ENCODE measurements at places on chromosomes 1 and 21.

GRCh38 chr1:204207136-204207616 is 6.6 kb downstream of the GOLT1A start:
- DNase-seq = peak; percentile 48

DNA sequence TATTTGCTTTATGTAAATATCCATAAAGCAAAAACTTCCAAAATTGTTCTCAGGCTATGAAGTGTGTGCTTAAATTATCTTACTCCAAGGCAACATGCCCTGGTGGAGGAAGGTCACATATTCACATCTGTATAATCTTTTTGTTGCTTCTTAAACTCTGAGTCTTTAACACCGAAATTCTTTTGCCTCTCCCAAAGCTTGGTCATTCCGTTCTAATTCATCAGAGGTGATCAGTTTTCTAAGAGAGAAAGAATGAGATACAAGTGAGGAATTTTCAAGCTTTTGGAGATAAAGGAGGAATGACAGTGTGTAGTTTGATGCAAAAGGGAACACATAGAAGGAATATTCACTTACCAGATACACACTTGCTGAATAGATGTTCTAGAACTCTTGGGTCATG is 561.7 kb downstream of the LTN1 start:
- no peak for DNase-seq

- DNase-seq = no peak
Observed at GRCh38 chr1:59272507-59272906, 24.4 kb upstream of the FGGY start.

GRCh38 chr1:8821084-8821483 is 3.6 kb upstream of the RERE start:
- no peak for DNase-seq

GRCh38 chr1:230270559-230271281 is 155.4 kb downstream of the PGBD5 start:
- DNase-seq = peak; percentile 92

- DNase-seq = peak; percentile 76
Observed at GRCh38 chr1:12208764-12209494, 20.9 kb upstream of the VPS13D start.

DNA sequence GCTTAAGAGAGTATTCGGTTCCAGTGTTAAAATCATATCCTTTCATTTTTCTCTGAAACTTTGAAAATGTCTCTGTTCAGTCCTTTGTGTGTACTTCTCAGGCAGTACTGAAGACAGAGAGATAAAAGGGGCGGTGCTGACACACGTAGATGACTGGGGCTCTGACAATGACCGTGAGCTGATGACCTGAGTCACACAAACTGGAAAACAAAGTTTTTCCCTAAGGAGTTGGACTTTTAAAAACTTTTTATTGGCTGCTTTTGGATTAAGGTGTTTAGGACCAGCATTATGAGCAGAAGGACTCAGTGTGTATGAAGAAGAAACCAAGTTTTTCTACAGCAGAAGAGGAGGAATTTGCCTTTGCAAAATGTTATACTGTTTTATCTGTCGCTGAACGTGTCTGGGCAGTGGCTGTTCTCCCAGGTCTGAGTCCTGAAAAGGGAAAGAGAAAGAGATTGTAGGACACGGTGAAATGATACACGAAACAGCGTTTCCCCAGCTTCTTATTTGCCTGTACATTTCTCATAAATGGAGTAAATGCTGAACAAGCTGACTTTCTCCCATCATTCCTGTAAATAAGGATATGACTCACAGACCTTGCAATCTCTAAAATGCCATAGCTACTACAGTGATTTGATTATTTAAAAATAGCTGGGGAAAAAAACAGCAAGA is 51.5 kb downstream of the MAP3K7CL start:
- no peak for DNase-seq

DNA sequence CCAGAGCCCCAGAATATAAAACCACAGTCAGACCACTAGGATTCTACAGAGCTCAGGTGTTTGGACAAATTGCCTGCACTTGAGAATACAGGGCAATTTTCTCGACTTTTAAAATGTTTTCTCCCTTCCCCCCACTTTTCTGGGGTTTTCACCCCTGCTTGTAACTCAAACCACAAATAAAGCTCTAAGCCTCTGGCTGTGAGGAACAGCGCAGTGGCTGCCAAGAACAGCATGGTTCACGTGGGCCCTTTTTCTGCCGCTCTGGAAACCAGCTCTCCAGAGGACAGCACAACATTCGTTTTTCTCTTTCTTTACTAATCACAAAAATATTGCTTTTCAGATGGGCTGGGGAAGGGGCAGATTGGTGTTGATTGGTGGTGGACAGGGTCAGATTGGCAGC is 102.2 kb upstream of the JUN start:
- peak; percentile 49 for DNase-seq

- no peak for DNase-seq
Observed at GRCh38 chr1:156565519-156565918, 6.8 kb downstream of the IQGAP3 start.

- peak; percentile 23 for DNase-seq
Observed at GRCh38 chr1:37325010-37325409, 149.4 kb upstream of the ZC3H12A start.

GRCh38 chr1:23344111-23344986 is at the start of gene HNRNPR:
Gene HNRNPR (minus strand): TSS chr1:23344284. CDS start chr1:23341008, 3,276 bp downstream.
- peak; percentile 100 for DNase-seq

GRCh38 chr1:208183977-208184911 is 59.9 kb downstream of the PLXNA2 start:
- no peak for DNase-seq

DNA sequence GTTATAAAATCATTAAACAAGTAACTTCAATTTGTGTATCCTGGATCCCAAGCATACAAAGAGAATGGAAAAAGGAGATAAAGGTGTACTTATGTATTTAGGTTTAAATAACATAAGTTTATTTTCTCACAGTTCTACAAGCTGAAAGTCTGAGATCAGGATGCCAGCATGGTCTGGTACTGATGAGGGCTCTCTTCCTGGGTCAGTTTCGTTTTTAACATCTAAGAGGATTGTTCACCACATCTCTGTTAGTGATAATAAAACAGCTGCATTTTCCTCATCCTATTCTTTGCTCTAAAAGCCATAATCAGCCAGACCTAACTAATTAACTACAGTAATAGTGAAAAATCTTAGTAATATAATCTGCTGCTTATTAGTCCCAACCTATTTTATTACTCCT is 5.2 kb downstream of the EGLN1 start:
- DNase-seq = no peak

DNA sequence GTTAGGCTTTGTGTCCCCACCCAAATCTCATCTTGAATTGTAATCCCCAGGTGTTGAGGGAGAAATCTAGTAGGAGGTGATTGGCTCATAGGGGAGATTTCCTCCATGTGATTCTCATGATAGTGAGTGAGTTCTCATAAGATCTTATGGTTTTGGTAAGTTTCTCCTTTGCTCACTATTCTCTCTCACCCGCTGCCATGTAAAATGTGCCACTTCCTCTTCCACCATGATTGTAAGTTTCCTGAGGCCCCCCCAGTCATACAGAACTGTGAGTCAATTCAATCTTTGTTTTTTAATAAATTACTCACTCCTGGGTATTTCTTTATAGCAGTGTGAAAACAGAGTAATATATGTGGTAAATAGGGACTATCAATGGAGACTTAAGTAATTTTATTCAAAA is 434.5 kb upstream of the OLFM3 start:
- DNase-seq = no peak

- no peak for DNase-seq
Observed at GRCh38 chr1:27628712-27629111, 6.3 kb downstream of the FGR start.

DNA sequence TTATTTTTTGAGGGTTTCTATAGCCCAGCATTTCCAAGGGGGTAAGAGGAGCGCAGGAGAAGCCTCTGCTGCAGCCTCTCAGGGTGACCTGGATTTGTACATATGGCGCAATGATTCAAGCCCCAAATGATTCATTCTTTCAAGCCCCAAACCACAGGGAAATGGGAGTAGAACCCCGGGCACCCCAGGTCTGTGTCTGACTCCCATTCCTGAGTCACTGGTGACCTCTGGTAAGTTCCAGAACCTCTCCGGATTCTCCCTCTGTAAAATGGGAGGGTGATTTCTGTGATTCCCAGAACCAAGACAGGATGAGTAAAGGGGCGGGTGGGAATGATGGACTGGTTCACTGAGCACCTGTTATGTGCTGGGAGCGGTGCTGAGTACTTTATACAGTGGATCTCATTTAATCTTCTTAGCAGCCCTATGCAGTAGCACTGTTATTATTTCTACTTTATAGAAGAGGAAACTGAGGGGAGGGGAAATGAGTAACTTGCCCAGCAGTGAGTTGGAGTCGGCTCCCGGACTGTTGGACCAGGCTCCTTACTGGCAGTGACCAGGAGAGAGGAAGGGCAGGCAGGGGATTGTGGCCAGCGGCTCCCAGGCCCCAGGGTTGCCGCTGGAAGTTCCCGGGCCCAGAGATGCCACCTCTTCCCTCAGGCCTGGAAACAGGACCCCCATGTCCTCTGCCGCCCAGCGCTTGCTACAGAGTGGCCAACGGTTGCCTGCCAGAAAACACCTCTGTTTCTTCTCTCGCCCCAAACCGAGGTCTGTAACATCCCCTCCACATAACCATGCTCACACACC is 20.3 kb upstream of the SLC26A9 start:
- no peak for DNase-seq

DNA sequence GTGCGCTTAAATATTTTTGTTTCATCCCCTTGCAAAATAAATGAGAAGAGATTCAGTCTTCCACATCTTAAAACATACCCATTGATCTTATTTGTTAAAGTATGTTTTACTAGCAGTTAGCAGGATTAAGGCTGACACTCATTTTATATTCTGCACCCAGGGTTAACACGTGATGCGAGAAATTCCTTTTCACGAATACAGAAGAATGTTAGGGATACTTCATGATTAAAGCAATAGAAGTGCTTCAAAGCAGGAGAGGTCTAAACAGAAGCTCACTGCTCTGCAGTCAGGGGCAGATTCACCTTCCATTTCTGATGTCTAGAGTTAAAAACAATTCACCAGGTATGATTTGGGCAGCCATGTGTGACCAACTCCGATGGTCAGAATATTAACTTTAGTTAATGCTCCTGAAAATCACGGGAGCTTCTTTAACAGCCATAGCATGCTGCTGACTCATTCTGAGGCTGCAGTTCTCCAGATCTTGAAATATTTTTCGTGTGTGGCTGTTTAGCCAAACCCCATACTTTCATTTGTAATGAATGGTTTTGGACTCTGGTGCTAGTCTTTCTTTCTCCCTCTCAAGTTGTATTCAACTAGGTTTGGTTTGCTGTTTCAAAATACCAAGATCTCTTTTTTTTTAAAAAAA is 19.7 kb downstream of the BCAR3 start:
- DNase-seq = no peak

- DNase-seq = no peak
Observed at GRCh38 chr1:8780405-8780804, 37.0 kb downstream of the RERE start.

DNA sequence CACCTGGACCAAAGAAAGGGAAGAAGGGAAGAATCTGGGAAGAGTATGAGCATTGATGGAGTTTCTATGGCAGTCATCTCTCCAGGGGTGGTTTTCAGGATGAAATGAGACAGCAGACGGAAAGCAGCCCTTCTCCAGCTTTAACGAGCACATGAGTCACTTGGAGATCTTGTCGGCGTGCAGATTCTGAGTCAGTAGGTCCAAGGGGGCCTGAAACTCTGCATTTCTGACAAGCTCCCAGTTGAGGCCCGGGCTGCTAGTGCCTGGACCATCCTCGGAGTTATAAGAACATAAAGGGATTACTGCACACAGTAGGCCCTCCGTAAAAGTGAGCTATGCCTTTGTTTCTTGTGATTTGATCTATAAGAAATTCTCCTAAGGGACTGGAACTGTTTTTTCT is 17.6 kb downstream of the HSPG2 start:
- no peak for DNase-seq

DNA sequence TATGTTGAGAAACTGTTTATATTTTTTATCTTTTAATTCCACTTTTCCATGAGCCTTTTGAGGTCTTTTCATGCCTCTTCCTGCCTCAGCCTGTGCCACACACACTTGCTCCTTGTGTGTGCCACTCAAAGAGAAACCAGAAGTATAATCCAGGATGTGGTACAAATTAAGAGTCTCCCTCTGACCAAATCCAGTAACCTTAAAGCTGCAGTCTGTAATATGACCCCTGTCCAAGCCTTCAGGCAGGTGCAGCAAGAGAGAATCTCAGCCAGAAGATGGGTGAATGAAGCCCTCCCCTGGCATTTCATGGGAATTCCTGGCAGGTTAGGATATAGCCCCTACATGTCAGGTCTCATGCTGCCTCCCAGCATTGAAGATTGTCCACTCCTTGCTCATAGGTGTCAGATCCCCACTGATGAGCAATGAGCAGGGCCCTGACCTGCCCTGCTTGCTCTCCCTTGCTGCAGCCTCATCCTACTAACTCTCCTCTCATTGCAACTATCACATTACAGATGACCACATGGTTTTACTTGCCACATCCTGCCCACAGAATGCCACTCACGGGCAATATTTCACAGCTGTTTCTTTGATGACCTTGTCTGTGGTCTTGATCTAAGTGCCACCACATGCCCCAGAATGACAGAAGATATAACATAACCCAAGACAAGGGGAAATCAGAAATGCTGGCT is 169.3 kb downstream of the SEC16B start:
- DNase-seq = peak; percentile 48

- DNase-seq = peak; percentile 79
Observed at GRCh38 chr1:226436855-226437491, 29.1 kb upstream of the PARP1 start.

DNA sequence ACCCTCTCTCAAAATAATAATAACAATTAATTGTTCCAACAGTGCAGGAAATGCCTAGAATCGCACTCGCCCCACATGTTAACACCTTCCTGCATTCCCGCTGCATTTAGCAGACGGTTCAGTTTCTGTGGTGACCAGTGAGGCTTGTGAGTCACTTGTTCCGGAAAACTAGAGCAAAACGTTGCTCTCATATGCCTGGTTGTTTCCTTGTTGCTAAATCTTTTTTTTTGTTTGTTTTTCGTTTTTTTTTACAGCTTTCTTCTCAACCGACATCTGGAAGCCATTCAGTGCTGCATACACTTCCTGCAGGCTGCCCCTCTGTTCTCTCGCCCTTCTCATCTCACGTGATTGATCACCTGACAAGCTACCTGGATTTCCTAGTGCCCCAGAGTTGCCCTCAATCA is 56.9 kb upstream of the TMPRSS2 start:
- DNase-seq = no peak

GRCh38 chr1:201119206-201120197 is 7.3 kb upstream of the CACNA1S start:
- peak; percentile 17 for DNase-seq

DNA sequence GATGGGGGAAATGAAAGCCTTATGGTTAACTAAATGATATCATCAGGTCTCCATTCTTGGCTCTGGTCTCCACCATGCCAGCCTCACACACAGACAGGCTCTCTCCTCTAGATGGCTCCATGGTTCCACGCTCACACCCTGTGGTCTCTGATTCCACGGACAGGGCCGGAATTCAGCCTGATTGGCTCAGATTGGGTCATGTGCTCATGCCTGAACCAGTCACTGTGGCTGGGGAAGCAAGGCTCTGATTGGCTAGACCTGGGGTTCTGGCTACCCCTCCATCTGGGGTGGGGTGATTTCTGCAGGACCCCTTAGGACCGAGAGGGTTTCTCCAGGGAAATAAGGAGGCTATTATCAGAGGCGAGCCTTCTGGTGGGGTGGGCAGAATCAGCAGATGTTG is 277.0 kb downstream of the PTPRU start:
- DNase-seq = peak; percentile 79

Measured in NCI-H1092 treated with DMSO at 0.1 percent for 48 hours (cell line).